ENCODE measurements at places on chromosomes 13 and 19.

DNA sequence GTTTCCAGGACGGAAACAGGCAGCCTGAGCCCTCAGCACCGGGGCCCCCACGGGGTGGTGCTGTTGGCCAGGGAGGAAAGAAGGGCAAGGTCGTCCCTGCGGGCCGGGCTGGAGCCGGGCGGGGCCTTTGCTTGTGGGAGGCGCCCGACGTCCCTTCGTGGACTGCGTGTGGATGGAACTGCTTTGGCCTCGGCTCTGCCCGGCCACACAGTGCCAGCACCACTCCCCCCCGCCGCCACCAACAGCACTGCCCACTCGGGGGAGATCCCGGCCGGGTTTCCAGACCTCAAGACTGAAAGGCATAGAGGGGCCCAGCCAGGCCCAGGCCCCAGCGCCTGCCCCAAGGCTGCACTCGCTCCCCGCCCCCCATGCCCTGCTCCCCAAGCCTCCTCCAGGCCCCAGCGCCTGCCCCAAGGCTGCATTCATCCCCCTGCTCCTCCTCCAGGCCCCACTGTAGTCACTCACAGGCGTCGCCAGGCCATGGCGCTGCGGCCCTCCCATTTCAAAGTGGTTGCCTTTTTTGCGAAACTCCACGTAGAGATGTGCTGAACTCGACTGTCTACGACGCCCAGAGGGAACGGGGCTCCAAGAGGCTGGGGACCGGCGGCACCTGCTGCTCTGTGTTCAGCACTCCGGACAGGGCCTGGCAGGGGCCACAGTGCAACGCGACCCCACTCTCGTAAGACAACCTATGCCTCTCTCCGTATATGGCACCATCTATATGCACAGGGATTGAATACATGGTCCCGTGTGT lies 22.5 kb downstream of the C13orf46 start:
- DNase-seq = peak; percentile 28

DNA sequence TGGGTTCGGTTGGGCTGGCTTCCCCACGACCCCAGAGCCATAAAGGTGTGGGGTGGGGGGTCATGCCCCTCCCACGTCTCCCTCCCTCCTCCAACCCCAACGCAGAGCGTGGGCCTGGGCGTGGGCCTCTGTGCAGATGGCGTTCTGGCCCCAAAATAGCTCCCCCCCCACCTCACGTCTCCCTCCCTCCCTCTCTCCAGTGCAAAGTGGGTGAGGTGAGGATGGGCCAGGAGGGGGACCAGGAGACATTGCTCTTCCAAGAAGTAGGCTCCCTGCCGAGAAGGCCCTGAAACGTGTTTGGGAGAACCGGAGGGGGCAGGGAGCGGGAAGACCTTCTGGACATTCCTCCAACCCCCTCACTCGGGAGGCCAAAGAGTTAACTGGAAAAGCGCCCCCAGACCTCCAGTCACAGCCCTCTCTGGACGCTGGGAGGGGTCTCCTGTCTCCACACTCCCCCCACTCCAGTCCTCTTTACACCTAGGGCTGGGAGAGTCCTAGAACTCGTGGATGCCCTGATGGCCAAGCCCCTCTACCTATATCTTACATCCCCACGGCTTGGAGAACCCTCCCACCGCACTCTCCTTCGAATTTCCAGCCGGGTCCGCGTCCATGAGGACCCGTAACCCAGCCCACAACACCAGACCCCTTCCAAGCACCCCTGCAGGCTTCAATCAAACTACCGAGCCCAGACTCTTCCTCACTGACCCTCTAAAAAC lies 855 bp downstream of the UNC13A start:
- no peak for DNase-seq

DNA sequence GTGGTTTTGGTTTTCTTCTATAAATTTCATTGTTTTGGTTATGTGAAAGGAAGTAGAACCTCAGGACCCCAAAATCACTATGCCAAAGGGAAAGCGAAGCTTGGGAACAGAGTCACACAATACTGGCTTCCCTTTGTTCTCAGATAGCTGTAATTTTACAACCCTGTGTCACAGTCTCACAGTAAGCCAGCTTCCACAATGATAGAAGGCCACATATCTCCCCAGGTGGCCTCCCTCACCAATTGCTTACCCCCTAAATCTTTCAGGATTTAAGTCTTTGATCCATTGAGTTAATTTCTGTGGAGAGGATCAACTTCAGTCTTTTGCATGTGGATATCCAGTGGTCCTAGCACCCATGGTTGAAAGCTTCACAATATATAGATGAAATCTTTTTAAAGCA lies 58.7 kb downstream of the SLC15A1 start:
- no peak for DNase-seq

DNA sequence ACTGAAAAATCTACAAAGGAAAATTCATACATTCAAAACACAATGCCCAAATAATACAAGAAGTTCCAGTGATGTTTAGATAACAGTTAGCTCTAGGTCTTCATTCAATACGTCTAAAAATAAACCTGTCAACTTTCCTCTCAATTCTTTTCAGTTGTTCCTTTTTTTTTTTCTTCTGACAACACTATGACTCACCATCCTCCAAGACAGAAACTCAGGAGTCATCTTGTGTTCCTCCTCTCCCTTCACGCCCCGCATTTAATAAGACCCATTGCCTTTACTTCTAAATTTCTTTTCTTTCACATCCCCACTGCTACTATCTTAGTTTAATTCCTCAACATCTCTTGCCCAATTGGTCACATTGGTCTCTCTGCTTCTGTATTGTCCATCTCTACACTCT lies 759.9 kb downstream of the GPC5 start:
- DNase-seq = no peak

- DNase-seq = no peak
These were observed 842.7 kb upstream of the SLC10A2 start for GRCh38 chr13:103908911-103909310.

DNA sequence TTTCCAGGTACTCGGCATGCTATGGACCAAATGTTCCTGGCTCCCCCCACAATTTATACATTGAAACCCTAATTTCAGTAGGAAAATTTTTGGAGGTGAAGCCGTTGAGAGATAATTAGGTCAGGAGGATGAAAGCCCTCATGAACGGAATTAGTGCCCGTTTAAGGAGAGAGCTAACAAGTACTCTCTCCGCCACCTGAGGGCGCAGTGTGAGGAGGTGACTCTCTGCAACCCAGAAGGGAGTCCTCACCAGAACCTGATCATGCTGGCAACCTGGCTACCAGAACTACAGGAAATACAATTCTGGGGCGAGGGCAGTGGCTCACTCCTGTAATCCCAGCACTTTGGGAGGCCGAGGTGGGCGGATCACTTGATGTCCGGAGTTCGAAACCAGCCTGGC lies 397.8 kb downstream of the SLITRK5 start:
- DNase-seq = no peak

- DNase-seq = no peak
These were observed 890 bp upstream of the ZNF611 start for GRCh38 chr19:52735734-52736133.

DNA sequence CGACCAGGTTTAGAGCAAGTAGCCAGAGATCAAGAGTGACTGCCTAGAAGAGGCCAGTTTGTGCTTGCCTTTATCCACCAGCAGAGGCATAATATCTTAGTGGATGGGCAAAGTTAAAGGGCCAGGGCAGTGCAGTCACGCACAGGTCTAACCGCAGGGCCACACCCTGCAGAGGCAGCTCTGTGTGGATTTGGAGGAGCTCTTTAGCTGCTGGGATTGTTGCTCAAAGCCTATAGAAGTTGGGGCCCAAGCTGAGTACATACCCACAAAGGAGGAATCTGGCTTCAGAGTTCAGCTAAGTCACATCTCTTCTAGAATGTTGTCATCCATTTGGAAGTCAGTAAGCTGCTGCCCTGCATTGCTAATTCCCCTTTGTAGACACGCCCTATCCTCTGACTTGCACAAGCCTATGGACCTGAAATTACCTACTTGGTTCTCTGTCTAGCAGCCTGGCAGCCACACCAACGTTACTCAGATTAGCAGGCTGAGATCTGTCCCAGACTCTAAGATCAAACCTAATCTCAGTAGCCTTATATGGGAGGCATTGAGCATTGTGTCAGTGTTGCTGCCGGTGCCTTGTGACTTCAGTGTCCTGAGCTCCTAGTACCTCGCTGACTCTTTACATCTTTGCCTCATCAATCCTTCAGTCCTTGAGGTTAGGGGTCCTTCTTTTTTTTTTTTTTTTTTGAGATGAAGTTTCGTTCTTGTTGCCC lies 102.9 kb upstream of the STARD13 start:
- no peak for DNase-seq

All from CD4-positive, alpha-beta T cell treated with Interleukin-4 for 4 hours (primary cell).